ENCODE measurements at places on chromosomes 12 and 14.

DNA sequence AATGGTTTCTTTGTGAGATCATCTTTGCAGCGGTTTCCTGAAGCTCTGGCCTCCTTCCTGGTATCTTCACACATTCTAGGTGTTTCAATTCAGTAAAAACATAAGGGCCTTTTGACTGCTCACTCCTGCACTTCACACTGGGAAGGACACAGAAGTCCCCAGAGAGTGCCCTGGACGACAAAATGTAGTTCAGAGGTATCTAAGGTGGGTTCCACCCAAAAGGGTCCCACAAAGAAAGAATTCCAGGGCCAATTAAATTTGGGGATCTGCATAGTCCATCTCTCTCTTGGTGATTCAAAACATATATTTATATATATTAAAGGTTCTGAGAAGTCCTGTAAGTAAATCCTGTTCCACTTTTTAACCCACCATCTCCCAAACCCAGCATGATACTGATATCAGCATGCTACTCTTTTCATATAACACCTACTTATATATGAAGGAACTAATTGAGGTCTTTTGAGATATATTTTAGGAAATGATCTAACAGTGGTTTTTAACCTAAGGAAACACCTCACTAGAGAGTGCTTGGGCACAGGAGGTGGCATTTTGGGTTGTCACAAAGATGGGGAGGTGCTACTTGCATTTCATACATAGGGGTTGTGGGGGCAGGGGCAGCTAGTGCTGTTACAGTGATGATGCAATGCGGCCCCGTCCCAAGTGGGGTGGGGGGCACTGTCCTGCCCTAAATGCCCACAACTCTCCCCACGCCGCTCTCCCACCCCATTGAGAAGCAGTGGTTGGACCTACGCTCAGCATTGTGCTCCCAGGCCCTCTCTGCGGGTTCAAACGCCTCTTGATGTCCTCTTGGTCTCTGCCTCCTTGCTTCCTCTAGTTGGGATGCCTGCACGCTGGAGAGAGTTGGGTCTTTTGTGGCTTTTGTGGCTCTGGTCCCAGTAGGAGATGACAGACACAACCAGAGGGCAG is 109.4 kb downstream of the ARF6 start:
- DNase-seq = no peak

GRCh38 chr14:101598571-101599233 is 37.4 kb downstream of the DIO3 start:
- no peak for DNase-seq

- no peak for DNase-seq
Measured at GRCh38 chr12:62933220-62933601, 1.7 kb downstream of the PPM1H start.

- no peak for DNase-seq
Measured at GRCh38 chr12:117322428-117322827, 39.0 kb downstream of the NOS1 start.

- no peak for DNase-seq
Measured at GRCh38 chr14:68460541-68460940, 332.3 kb downstream of the ZFP36L1 start.

- no peak for DNase-seq
Measured at GRCh38 chr12:53431187-53431586, 7.5 kb downstream of the AMHR2 start.

DNA sequence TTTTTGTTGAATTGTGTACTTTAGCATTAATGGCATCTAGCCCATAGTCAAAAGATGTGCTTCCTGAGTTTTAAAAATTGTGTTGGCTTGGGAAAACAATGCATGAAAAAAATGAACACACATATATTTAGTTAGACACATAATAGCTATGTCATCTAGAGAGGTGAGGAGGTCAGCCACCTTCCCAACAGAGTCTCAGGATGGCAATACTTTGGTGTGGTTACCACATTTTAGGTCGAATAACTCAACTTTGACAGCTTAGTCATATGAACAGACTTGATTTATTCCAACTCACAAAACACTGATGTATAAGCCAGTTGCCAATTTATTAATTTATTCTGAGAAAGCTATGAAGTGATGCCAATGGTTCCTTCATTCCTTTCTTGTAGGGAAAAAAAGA is 114.0 kb downstream of the ETNK1 start:
- no peak for DNase-seq

DNA sequence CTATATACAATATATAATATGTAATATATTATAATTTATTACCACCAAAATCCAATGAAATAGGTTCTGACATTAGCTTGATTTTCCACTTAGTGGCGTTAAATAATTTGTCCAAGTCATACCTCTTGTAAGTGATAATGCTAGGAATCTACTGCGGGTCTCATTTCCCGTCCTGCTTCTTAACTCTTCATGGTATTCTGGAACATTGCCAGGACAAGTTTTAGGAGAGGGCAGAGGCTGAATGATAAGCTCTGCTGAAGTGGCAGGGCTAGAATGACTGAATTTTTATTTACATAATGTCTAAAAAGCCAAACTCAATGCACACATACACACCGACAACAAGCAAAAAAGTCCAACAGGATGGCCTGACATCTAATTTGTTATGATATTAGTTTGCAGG is 70.4 kb upstream of the PTPRQ start:
- no peak for DNase-seq

DNA sequence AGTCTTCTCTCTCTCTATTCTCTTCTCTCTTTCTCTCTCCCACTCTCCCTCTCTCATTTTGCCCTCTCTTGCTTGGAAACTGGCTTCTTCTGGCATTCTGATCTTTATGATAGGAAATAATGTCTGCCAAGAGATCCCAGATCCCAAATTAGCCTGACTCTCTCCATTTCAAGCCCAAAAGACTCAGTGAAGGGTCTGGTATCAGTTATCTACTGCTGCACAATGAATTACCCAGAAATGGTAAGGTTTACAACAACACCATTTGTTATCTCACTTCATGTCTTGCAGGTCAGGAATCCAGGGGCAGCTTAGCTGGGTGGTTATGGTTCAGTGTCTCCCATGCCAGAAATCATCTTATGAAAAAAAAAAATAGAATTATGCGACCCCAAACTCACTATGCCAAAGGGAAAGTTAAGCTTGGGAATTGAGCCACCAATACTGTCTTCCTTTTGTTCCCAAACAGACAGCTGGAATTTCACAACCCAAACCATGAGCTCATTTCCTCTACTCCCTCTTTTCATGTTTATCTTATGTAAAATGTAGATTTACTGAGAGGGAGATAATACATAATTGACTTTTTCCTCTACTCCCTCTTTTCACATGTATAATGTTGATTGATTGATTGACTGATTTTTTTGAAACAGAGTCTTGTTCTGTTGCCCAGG is 67.8 kb upstream of the FICD start:
- DNase-seq = peak; percentile 11

GRCh38 chr12:119682639-119683252 is 14.8 kb downstream of the PRKAB1 start:
- DNase-seq = no peak

DNA sequence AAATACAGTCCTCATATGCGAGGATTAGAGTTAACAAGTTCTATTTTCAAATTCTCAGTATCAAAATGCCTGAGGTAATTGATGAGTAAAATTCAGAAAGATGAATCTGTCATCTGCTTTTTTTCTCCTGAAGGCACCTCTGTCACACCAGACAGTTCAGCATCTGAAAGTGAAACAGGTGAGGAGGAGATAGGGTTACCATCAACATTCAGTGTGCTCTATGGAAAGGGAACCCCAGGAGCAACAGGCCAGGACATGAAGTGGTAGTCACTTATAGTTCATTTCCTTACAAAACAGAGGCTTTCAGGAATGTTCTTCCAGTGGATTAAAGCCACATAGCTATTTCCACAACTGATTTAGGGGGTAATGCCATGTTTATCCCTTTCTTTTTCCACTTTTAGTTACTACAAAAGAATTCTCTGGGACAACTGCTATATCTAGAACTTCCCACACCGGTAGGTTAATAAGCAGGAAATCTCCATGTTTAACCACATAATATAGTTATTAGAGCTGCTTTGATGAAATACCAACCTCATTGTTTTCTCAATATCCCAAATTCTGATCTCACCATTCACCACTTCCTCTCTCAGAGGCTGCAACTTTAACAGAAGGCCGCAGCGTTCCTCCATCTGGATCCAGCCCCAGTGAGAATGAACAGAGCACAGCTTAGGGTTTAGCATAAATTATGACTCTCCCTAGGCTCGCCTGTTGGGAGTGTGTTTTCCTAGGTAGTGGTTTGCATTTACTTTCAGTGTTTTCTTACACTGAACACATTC is 177.0 kb upstream of the CNTN1 start:
- DNase-seq = peak; percentile 55

- DNase-seq = no peak
Measured at GRCh38 chr12:126290456-126290855, 1225.2 kb downstream of the AACS start.

DNA sequence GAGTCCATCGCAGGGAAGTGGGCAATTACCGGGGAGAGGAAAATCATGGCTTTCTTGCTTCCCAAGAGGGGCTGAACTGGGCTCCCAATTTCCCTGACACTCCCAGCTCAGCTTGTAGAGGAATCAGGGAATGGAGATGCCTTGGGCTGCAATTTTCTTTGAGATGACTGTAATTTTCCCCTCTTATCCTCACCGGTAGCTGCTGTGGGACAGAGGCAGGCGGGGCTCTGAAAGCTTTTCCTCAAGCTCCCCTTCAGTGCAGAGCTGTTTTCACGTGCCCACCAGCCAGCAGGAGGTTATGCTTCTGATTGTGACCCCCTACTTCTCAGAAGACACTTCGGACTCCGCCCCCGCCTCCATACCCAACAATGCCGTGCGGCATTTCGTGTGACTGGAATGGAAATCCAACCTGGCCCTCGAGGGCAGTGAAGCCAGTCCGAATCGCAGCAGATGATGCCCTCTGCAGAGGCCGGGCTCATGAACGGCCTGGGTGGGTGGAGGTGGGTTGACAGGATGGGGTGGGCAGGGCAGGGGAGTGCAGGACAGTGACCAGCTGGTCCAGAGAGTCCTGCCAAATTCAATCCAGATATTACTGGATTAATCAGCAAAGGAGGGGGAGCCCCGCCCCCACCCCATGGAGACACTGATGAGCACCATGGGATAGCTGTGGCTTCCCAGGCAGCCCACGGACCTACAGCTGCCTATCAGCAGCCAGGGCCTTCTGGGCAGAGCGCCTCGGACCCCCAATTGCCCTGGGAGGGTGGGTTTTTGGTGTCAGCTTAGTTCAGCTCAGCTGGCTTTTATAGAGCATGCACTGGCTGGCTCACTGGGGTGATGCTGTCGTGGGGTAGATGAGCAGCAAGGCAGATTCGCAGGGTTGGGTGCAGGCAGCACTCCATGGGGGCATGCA is 37.6 kb downstream of the RTL1 start:
- no peak for DNase-seq

DNA sequence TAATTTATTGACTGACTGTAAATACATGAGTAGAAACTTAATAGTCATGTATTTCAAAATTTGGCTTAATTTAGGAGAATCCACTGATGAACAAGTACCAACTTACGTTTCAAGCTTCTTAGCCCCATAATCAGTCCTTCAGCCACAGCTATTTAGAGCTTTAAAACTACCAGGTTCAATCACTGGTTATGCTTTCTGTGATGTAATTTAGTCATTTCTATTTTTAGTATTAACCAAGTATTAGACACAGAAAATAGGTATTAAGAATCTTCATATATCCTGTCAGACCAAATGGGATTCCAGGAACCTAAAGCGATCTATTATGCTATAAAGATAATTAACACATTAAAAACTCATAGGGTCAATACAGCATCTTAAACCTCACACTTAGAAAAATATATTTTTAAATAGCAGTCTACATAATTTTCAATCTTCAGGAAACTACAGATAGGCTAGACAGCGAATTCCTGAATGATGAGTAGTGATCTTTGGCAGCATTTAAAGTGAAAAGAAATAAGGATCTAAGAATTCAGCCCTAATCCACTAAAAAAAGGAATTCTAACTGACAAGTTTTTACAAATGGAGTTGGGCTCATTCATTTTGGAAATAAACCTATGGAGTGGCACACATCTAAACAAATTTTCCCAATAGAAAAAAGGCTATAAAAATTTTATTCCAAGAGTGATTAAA is 51.5 kb downstream of the ZC3H14 start:
- DNase-seq = peak; percentile 71

DNA sequence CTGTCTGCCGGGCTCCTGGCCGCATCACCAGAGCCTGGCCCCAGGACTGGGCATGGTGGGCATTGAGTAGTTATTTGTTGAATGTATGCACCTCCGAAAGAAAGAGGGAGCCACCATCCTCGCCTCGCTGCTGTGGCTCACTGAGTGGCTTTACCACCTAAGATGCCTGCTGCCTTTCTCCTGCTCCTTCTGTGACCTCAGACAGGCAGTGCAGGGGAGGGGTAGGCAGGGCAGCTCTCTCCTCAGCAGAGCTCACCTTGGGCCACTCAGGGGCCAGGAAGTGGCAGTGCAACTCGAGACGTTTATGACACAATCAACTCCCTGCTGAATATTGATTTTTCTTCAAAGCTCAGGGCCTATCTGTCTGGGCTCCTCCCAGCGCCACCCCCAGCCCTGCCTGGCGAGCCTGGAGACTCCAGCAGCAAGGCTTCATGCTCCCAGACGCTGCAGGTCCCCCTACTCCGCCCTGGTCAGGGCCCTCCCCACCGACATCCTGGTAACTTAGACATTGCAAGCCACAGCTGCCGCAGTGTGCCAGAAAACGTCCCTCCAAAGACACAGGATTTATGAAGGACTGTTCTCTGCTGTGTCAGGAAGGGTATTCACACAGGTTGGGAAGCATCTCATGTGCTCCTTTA is 84.3 kb upstream of the DIO3 start:
- DNase-seq = no peak

DNA sequence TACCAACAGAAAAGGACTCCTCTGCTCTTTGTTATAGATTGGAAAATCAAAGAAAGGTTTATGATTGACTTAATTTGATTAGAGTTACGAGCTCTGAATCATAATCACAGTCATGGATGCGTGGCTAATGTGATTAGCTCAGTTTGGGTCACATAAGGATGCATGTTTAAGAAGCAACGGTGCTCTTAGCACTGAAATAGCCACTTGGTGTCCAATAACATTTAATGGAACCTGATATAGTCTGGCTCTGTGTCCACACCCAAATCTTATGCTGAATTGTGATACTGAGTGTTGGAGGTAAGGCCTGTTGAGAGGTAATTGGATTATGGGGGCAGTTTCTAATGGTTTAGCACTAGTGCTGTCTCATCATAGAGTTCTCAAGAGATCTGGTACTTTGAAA is 501.6 kb downstream of the SLC6A15 start:
- no peak for DNase-seq

GRCh38 chr14:39733741-39734140 is 301.5 kb upstream of the FBXO33 start:
- DNase-seq = no peak

GRCh38 chr14:105012171-105012985 is 8.5 kb downstream of the CDCA4 start:
- DNase-seq = no peak

GRCh38 chr12:119868992-119869391 is 8.1 kb downstream of the CIT start:
- peak; percentile 81 for DNase-seq

DNA sequence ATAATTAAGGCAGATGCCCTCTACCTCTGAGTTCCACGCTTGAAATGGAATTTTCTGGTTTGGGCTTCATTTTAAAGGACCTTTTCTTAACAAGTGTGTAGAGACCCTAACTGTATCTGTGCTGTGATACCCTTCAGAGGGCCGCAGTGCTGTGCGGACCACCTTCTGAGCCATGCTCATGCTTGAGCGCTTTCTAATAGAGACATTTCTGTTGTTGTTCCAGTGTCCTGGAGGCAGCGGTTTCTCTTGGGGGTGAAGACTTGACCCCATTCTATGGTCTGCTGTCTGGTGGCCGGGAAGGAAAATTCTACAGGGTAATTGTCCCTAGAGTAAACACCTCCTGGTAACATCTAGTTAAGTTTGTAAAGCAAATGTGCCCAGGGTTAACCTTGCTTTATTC is 46.7 kb upstream of the BCL7A start:
- DNase-seq = no peak
